ENCODE measurements at places on chromosomes 7 and 10. TPM values are rescaled to one million over a fixed set of nuclear protein-coding genes. Genes with fewer than 3 reads are reported as not detected.

CAV1 gene
- 582 TPM for total RNA-seq

ZNF727 gene
- total RNA-seq, result 4.3 TPM

ADCYAP1R1 gene
- total RNA-seq, result 17.6 TPM

OIT3 gene
- not detected for total RNA-seq

SPRN gene
- 0.71 TPM for total RNA-seq

KIF5B gene
- 263 TPM for total RNA-seq

GATA3 gene
- not detected for total RNA-seq
